ENCODE measurements at places on chromosomes 4 and X.

DNA sequence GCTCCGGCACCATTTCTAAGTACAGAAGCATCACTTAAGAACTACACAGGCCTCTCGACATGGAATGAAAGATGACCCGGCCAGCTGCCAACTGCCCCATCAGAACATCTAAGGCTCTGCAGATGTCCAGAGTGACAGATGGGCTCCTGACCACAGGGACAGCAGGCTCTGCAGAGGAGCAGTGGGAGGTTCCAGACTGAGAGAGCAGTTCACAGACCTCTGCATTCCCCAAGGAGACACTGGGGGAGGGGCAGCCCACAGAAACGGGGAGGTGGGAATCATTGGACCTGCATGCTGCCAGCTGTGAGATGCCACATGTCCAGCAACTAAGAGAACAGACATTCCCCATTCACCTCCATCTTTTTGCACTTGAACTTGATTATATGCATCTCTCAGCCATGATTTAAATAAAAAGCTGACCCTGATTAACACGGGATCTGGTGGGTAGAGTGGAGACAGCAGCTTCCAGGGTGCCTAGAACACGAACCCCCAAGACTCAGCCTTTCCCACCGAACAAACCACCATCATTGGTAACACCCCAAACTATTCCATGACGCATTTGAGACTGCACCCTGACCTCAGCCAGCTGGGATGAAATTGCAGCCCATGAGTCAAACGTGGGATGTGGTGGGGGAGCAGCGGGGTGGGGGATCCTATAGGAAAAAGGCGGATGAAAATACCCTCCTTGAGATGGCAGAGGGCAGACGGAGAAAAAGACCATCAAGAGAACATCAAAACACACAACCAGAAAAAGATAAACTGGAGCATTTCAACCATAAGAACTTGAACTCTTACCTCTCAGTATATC, 47.2 kb downstream of the AFAP1 start:
- no peak for DNase-seq

- DNase-seq, result no peak
Measured at GRCh38 chr4:28842271-28842670, 1877.9 kb upstream of the PCDH7 start.

GRCh38 chr4:155582971-155583437, 83.6 kb upstream of the GUCY1A1 start:
- DNase-seq, result no peak

DNA sequence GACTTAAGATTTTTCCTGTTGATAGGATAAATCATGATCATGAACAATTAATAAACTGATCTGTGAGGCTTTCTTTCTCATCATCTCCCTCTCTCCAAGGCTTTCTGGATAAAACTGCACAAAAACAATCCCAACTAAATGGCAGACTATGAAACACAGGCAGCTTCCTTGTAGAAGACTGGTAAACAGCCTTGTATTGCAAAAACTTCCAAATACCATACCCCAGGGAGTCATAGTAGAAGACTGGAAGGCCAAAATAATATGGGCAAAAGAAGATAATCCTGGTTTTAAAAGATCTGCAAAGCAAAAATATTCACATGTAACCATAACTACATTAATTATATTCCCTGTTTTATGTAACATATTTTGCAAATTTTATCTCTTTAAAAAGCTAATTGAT, 113.0 kb downstream of the ANAPC10 start:
- no peak for DNase-seq

DNA sequence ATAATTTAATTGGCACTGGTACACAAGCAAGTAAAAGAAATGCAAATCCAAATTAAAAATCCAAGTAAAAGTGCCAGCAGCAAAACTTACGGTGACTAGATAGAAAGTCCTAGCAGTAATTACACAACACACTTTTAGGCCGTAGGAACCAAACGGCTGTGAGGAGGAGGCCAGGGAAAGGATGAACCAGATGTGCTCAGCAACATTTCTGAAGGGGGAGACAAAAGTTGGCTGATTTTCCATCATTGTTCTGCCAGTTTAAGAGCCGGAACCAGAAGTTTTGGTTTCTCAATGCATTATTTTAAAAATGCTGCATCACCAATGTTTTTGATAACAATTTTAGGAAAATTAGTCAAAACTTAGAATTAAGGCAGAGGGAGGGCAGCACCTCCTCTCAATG, 68.7 kb upstream of the ENPP6 start:
- no peak for DNase-seq

GRCh38 chrX:33333271-33333670, 121.9 kb upstream of the DMD start:
- DNase-seq, result no peak

DNA sequence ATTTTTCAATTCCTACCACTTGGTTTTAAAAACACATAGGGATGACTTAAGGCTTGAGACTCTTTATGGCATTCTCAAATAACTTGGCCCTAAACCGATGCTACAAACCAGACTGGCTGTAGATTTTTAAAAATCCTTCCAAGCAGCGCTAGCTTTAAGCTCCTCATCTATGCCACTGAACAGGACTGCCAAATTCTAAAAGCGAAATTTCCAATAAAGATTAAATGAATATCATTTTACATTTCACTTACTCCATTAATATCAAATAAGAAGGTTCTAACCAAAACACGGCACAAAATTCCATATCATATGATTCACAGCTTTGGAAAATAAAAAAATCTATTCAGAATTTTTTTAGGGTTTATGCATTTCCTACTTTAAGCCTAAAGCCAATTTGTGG, 134.2 kb downstream of the FANCB start:
- DNase-seq, result no peak

GRCh38 chr4:79652738-79653137, 244.7 kb upstream of the GK2 start:
- DNase-seq, result no peak

DNA sequence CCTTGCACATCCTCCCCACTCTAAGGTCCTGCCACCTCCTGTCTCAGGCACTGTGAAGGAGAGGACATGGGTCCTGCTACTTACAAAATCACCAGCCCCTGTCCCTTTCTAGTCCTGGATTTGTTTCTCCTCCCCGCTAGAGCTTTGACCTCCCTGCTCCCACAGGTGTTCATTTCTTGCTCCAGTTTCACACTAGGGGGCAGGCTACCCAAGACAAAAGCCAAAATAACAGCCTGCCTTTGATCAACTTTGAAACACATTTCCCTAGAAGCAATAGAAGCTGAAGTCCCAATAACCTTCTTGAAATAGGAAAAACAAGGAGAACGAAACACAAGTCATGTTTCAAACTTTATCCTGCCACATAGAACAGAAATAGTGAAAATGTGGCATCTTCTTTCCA, 164.4 kb downstream of the QDPR start:
- peak; percentile 46 for DNase-seq

DNA sequence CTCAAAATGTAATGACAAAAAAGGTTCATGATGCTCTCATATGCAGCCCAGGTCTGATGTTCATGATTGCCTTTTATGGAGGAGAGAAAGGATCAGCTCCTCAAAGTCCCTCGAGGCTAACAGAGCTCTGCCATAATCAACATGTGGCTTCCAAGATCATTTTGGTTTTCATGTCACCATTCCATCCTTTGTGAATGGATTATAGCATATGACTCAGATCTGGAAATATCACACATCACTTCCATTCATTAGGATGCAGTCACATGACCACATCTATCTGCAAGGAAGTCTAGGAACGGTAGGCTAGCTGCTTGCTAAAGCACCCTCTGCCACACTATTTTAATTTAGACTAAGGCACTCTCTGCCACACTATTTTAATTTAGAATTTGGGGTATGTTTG, 77.6 kb downstream of the COX18 start:
- DNase-seq, result no peak

- no peak for DNase-seq
Measured at GRCh38 chr4:139560406-139561104, 4.5 kb upstream of the SETD7 start.

DNA sequence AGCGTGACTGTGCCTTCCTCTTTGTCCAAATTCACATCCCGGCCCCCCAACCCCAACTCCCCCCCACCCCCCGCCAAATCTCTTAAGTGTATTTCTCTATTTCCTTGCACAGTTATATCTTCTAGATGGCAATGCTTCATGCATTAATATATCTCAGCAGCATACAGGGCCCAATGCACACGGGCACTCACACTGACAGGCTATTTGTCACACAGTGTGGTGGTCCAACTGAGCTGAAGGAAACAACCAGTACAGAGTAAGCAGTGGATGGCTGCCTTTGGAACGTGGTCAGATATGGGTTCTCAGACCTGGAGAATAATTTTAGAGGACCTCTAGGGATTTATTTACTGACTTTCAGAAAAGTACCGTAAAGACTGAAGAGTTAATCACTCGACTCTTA, 681 bp downstream of the EXOC1 start:
- no peak for DNase-seq

DNA sequence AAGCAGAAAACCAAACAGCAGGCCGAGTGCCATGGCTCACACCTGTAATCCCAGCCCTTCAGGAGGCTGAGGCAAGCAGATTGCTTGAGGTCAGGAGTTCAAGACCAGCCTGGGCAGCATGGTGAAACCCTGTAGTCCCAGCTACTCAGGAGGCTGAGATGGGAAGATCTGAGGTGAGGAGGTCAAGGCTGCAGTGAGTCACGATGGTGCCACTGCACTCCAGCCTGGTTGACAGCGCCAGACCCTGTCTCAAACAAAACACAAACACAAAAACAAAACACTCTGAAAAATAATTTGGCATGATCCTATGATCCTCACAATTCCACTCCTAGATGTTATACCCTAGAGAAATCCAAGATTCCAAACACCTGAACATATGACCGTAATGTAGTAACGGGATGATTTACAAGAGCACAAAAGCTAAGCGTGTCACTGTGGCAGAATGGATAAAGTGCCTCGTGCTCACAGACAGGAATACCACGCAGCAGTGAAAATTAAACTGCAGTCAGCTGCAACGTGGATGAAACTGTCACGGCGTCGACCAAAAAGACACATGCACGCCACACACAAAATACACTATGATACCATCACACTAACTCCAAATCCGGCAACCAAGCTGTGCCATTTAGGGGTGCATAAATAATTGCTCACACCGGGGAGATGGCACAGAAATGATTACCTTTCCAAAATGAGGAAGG, 1.7 kb downstream of the NELFA start:
- no peak for DNase-seq

DNA sequence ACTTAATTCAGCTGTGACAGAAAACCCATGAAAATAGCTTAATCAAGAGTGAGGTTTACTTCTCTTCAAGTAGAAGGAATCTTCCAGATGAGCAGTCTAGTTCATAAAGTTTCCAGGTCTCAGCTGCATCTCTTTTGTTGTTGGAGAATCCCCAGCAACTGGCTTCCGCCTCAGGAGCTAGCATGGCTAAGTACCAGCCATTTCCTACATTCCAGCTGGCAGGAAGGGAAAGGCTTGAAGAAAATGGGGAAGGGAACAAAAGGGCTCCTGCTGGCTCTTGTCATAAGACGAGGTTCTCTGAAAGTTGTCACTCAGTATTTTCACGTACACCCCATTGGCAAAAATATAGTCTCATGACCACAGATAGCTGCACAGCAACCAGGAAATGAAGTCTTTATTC, 27.3 kb upstream of the TRIM2 start:
- no peak for DNase-seq

DNA sequence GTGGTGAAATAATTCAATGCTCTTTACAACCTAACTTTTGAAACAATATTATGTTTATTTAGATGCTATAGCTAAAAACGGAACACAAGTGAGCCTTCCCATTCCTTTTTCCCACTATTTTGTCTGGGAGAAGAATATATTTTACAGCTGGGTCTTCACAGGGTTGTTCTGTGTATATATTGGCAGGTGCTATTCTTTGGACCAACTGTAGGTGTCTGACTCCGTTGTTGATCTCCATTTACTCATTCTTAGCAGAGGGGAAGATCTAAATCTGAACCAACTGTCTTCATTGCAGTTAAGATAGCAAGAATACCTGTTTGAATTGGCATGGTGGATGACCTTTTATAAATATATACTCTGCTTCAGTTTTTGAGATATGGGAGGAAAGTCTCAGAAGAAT, 257.4 kb downstream of the CFAP299 start:
- peak; percentile 2 for DNase-seq

DNA sequence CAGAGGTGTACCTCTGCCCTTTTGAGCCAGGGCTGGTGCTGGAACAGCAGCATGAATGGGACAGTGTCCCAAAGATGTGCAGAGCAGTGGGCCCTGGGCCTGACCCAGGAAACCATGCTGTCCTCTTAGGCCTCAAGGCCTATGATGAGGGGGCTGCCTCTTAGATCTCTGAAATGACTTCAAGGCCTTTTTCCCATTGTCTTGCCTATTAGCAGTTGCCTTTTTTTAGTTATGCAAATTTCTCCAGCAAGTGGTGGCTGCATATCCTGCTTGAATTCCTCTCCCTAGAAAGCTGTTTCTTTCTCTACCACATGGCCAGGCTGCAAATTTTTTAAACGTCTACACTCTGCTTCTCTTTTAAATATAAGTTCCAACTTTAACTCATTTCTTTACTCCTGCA, 160.3 kb downstream of the CFAP299 start:
- DNase-seq, result no peak

GRCh38 chr4:81621490-81621889, 149.8 kb upstream of the RASGEF1B start:
- no peak for DNase-seq

DNA sequence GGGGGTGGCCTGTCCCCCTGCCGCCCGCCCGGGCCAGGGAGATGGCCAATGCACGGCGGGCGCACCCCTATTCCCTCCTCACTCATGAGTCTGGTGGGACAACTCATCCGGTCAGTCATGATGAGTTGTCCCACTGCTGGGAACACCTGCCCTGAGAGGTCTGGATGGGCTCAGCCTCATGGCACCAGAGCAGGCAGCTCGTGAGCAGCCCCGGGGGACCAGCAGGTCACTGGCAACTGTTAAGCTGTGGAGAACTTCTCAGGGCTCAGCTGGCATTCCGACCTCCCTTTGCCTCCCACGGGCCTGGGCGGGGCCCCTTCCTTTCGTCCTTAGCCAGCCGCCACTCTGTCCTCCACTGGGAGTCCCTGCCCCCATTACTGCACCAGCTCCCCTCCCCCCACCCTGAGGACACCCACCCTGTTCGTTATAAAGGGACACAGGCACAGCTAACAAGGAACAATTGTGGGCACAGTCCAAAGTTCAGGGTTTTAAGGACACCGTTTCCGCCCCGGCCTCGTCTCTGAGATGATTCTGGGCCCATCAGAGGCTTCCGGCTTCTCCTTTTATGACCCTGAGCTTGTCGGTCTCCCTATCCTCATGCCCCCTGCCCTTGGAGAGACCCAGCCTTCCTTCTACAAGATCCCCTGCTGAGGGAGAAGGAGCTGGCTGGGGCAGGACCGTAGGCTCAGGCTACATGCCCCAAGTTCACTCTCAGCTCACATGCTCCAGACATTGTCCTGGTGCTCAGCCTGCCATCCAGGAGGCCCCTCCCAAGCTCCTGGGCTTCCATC, 14.6 kb upstream of the KIAA0232 start:
- DNase-seq, result no peak

All from K562 (cell line).